Stimulated activated CD4-positive, alpha-beta T cell treated with anti-CD3 and anti-CD28 coated beads, Interleukin-4, amount 100 ng/mL, for 1 hour (primary cell): ENCODE measurements at places on chromosomes 16 and 17.

GRCh38 chr17:13044572-13045065 lies 26.8 kb upstream of the ELAC2 start:
- DNase-seq: no peak

DNA sequence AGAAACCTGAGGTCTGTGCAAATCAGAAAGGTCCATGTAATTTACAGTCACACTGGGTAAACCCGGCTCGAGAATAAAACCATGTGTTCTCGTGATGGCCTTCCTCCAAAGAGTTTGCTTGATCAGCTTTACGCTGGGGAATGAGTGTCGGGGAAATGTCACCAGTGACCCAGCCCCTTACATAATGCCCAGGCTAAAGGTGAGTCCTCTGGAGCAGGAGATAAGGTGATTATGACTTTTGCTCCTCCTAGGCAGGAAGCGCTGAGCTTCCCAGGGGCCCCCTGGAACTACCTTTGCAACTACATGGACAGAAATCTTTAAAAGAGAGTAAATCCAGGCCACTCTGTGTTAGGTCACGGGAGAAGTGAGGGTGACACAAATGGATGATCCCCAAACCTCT lies 15.7 kb downstream of the SLC6A4 start:
- no peak for DNase-seq

- DNase-seq: no peak
These were observed 19.0 kb downstream of the C16orf96 start for GRCh38 chr16:4574919-4575705.

DNA sequence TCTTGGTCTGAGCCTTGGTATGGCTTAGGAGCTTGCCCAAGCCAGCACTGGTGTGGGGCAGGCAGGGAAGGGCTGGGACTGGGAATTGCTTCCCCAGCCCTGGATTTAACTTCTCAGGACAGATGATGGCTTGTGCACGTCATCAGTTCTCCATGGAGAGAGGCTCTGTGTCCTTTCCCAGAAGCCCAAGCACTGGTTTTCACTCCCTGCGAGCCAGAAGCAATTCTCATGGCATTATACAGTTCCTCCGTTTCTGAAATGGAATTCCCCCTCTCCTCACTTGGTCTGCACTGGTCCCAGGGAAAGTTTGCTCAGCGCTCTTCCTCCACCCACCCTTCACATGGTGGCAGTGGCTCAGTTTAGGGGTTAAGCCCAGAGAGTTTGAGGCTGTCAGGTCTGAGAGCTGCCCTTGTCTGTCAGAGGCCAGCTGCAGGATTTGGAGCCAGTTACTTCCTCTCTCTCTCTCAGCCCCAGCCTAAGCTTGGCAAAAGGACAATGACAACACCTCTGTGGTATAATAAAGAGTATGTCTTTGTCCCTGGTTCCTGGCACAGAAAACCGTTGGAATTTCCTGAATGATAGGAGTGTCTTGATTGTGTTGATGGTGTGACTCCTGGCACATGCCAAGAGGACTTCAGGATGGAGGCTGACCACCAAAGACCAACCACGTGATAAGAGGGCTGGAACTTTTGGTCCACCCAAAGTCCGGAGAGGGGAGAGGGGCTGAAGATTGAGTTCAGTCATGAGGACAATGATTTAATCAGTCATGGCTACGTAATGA lies 219.6 kb upstream of the TNRC6C start:
- no peak for DNase-seq

DNA sequence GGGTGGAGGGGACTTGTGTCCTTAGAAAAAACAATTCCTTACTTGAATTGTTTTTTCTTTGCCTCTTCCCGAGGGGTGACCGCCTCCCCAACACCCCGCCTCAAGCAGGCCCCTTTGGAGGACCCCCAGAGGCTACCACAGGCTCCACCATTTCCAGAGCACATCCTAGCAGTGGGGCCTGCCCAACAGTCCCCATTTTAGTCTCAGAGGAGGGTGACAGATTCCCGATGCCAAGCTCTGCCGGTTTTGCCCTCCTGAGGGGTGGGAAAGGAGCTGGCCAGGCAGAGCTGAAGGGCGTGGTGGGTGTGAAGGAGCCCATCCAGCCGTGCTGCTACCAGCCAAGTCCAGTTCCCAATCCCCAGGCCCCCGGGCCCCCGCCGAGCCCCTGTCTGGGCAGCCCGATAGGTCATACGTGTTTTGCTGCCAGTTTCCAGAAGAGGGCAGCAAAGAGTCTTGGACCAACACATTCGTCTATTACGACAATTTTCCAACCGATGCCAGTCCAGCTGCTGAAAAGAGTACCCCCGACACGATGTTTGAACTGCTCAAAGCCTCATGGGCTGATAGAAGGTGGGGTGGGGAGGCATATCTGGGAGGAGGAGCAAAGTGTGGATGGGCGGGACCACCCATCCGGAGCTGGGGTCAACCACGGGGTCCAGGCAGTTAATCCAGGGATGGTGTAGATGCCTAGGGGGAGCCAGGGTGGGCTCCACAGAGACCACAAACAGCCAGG lies 18.8 kb upstream of the GAA start:
- peak; percentile 56 for DNase-seq

DNA sequence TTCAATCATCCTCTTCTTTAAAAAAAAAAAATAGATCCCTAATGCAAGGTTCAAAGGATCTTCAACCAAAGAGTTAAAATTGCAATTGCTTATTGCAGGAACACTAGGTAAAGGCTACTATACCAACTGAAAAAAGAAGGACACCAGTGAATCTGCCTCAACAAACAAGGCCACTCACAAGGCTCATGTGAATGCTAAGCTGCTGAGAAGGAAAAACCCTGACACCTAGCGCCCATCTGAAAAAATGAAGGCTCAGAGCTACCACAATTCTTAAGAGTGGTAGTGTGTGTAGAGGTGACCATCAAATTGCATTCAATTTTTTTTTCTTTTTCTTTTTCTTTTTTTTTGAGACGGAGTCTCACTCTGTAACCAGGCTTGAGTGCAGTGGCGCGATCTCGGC lies 201.6 kb upstream of the C17orf78 start:
- DNase-seq: no peak

- no peak for DNase-seq
These were observed 39.3 kb upstream of the IRX6 start for GRCh38 chr16:55284718-55285099.

GRCh38 chr17:20206068-20206467 lies 196.9 kb downstream of the SPECC1 start:
- peak; percentile 18 for DNase-seq

GRCh38 chr17:16272111-16272840 lies 55.3 kb downstream of the PIGL start:
- DNase-seq: no peak

GRCh38 chr16:69727916-69728270 lies 1.5 kb upstream of the NQO1 start:
- DNase-seq: no peak

- DNase-seq: no peak
These were observed 3.2 kb downstream of the TMEM208 start for GRCh38 chr16:67229906-67230808.

DNA sequence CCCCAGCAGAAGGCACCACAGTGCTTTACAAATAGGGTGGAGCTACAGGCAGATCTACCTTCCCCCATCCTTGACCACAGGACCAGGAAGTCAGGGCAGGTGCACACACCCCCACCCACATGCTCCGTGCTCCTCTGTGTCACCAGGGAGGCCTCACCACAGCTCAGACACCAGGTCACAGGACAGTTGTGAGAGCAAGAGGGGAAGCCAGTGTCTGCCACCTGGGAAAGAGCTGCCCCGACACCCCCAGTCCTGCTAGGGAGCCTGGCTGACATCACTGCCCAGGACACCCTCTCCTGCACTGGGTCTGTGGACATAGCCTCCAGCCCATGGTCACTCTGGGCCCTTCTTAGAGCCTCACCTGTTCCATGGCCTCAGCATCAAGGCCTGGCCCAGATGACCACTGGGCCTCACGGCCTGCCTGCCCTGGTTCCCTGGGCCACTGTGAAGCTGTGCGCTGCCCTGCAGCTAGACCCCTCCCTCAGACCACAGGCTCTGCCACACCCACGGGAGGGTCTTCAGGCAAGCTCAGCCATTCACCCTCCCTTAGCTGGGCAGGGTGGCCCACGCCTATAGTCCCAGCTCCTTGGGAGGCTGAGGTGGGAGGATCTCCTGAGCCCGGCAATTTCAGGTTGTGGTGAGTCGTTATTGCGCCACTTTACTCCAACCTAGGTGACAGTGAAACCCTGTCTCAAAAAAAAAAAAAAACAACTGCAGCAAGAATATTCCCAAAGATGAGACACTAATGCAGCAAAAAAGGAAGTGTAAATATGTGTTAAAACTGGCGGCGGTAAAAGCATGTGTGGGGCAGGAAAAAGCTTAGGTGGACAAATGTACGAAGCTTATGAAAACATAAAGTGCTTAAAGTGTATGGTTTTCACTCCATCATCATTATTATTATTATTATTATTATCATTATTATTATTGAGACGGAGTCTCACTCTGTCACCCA lies 14.2 kb downstream of the POLR3K start:
- DNase-seq: peak; percentile 27

GRCh38 chr17:75692976-75693375 lies 25.8 kb downstream of the SAP30BP start:
- DNase-seq: no peak

- DNase-seq: no peak
These were observed 57.8 kb upstream of the MMP2 start for GRCh38 chr16:55421226-55421625.

DNA sequence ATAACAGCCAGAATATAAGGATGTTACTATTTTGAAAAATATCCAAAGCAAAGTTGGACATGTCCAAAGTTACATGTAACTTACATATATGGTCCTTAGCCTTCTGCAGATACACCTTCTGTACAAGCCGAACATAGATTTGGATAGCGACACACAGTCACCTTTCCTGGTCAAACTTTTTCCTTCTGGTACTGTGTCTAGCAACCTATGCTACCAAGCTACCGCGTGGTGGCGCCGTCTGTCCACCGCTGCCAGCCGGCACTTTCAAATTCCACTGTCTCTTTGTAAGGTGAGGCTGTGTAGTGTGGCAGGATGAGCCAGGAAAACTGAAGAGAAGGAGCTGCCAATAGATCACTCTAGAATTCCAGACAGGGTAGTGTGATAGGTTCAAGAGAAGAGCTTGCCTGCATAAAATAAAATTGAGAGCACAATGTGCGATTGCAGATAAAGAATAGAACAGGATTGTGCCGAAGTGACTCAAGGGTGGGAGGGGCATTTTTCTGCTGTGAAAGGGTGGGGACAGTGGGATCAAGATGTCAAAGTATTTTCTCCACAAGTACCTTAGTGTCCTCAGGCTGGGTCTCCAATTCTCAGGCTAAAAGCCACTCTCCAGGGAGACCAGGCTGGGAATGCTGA lies 366.9 kb downstream of the SLC39A11 start:
- peak; percentile 53 for DNase-seq

DNA sequence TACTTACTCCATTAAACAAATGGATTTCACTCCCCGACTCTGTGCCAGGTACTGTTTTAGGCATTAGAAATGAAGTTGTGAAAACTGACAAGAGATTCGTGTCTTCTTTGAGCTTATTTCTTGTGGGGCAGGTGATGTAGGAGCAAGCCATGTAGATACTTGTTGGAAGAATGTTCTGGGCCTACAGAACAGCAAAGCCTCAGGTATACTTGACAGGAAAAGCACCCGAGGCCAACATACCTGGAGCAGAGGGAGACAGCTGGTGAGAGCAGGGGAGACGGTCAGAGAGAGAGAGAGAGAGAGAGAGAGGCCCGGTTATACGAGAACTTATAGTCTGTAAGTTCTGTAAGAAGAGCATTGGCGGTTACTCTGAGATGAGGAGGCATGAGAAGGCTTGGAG lies 110.8 kb downstream of the FTO start:
- DNase-seq: no peak

DNA sequence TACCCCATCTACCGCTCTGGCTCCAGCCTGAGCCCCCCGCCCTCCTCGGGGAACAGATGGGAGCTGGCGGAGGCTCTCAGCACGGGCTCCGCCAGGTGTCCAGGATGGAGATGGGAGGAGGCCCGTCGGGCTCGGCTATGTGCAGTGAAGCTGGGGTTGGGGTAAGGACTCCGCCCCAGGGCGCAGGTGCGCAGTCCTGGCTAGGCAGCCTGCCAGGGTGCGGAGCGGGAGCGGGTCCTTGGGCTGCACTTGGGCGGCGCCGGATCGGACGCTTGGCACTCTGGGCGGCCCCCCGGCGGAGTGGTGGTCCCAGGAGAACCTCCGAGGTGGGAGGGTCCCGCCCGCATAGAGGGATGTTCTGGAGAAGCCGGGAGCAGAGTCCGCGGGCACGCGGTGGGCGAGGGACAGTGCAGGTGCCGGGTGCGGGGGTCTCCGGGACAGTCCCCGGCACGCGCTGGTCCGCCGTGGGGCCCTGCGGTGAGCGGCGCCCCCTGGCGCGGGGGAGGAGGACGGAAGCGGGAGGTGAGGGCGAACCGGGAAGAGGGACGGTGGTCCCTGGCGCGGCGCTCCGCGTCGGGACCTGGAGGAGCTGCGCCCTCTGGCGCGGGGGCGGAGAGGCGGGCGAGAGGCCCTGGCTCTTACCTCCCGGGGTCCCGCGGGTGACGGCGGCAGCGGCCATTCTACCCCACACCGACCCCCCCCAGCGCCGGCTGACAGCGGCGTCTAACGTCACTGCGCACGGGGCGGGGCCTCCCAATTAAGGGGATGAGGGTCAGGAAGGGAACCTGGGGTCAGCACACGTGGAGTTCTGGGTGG lies at the start of gene CAMTA2:
CAMTA2 (minus strand) TSS at position 725 of the 816 bp plus-strand sequence. CDS start 1,453 bp downstream, outside the sequence.
- peak; percentile 91 for DNase-seq

DNA sequence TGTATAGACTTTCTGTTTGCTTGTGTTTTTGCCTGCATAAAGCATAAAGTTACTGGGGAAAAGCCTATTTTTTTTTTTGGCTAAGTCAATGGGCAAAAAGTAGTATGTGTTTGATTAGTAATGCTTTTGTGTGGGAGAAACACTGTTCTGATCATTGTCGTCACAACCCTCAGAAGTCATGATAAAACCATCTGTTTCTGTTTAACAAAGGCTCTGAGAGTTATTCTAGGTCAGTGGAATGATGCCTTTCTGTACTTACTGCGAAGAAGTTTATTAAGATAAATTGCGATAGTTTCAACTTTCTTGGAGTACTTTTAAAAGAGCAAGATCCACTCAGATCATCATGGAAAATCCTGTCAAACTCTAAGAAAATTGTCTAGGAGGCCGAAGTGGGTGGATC lies 80.9 kb downstream of the PRKCA start:
- DNase-seq: no peak

DNA sequence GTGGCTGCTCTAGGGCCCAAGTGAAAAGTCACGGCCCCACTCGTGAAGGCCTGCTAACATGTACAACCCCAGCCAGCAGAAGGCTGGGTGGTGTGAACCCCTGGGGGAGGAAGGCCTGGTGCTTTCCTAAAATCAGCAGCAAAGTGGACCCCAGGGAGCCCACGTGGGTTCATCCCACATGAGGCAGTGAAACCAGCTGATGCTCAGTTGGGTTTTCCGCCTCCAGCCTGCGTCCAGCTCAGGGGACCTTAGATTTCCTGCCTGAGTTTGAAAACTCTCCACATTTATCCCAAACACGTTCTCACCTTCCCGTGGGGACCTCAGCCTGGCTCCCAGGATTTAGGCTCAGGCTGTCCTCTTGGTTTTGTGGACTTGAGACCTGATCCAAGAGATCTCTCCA lies 85.8 kb downstream of the SOCS1 start:
- DNase-seq: no peak

DNA sequence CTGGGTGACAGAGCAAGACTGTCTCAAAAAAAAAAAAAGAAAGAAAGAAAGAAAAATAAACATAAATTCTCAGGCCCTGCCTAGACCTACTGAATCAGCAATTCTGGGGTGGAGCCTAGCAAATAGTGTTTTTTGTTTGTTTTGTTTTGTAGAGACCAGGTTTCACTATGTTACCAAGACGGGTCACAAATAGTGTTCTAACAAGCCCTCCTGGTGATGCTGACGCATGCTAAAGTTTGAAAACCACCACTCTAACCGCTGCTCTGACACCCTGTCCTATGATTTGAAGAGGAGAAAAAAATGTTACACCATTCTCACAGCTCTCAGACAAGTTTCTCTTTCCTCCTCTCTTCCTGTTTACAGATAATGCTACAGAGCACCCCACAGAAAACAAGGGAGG lies 1.5 kb downstream of the MRPL10 start:
- no peak for DNase-seq
